ENCODE measurements at places on chromosomes 11 and 22.

DNA sequence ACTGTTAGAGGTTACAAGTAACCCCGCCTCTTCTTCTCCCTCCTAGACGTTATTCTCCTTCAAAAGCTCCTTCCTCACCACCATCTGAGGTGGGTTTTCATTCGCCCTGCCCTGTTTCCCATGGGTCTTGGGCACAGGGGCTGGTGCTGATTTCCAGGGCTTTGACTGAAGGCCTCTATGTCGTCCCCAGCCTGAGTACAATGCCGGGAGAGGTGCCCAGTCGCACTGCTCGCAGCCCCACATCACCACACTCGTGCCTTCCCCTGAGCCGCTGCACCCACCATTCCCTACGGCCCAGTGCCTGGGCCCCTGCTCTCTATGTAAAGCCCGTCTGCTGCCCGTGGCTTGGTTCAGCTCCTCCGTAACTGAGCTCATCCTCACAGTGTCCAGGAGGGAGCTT is 169.8 kb downstream of the DSCAML1 start:
- no peak for DNase-seq

DNA sequence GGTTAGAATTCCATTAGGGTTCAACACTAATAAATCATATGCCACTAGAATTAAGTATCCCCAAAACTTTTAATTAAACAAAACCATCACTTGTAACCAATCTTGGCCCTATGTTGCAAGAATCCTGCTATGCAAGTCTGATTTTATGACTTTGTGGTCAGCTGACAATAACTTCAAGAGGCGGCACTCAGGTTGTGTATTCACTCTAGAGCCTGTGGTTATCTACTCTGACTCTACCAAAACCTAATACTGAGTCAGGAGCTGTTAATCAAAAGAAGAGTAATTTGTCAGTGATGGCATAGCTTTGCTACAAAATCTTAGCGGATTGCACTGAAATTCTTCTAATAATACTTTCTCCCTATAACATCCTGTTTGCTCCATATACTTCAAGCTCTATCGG is 253.7 kb downstream of the AASDHPPT start:
- peak; percentile 86 for DNase-seq

DNA sequence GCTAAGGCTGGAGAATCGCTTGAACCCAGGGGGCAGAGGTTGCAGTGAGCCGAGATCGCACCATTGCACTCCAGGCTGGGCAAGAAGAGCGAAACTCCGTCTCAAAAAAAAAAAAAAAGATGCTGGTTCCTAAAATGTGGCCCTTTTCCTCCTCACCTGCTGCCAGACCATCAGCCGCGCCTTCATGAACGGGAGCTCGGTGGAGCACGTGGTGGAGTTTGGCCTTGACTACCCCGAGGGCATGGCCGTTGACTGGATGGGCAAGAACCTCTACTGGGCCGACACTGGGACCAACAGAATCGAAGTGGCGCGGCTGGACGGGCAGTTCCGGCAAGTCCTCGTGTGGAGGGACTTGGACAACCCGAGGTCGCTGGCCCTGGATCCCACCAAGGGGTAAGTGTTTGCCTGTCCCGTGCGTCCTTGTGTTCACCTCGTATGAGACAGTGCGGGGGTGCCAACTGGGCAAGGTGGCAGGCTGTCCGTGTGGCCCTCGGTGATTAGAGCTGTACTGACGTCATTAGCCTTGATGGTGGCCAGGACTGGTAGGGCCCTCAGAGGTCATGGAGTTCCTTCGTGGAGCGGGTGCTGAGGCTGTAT is 50.7 kb upstream of the PPP6R3 start:
- DNase-seq, result no peak

DNA sequence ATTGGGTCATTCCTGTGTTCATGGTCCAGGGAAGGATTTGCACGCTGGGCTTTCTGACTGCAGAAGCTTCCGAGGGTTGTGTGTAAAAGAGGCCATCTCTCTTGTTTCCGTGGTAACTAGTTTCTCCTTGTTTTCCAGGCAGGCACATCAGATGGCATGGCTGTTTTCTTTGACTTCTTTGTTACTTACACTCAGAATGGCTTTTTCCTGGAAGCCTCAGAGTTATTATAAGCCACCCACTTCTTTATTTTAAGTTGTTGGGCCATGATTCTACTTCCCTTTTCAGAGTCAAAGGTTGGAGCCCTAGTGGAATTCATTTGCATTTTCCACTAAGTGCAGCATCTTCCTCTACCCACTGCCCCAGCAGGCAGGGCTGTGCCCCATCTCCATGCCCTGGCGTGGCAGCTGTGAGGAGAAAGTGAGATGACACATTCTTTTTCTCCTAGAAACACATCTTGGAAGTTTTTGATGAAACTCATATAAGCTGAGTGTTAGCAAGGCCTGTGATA is 94.9 kb downstream of the PRR5L start:
- no peak for DNase-seq

DNA sequence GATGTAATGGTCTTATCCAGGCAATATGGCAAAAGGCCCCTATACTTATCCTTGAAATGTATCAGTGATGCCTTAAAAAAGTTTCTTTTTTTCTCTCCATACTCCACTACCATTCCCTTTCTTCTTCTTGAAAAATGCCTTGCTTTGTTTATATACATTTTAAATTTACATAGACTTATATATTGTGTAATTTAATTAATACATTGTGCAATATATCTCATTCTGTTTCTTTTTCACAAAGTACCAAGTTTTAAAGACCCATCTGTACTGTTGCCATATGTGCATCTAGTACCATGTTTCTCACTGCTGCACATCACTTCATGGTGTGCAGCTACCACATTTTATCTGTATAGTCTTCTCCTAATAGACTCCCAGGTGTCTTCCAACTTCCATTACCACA is 7.5 kb downstream of the MMP8 start:
- DNase-seq, result no peak

- no peak for DNase-seq
Measured at GRCh38 chr11:125662689-125663088, 18.0 kb downstream of the ACRV1 start.

GRCh38 chr11:74842967-74843366 is 94.3 kb downstream of the RNF169 start:
- no peak for DNase-seq

- DNase-seq, result no peak
Measured at GRCh38 chr11:122406466-122406865, 249.1 kb upstream of the UBASH3B start.

- no peak for DNase-seq
Measured at GRCh38 chr22:19565382-19566278, 41.4 kb upstream of the CLDN5 start.

- DNase-seq, result no peak
Measured at GRCh38 chr11:7524462-7525235, 10.8 kb downstream of the PPFIBP2 start.

GRCh38 chr11:18282626-18283025 is 16.6 kb downstream of the SAA1 start:
- DNase-seq, result no peak

GRCh38 chr11:44047931-44048431 is at the start of gene ACCSL:
Gene ACCSL (plus strand): TSS chr11:44047981. CDS start chr11:44048037, 56 bp downstream.
- no peak for DNase-seq

GRCh38 chr11:126633330-126633729 is 277.8 kb downstream of the ST3GAL4 start:
- no peak for DNase-seq

GRCh38 chr11:70247710-70248072 is 22.8 kb upstream of the PPFIA1 start:
- DNase-seq, result no peak

DNA sequence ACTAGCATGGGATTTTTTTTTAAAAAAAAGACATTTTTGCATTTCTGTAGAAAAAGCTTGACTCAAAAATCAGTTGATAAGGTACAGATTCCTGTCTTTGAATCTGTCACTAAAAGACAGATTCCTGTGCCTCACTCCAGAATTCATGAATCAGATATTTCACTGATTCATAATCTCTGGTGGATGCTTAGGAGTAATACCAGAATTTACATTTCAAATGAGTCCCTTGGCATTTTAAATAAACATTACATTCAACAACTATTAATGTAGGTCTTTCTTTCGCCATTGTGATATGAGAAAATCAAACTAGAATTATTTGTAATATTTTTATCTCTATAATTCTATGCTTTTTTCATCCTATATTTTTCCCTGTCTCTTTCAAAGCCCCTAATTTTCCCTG is 128.3 kb downstream of the APIP start:
- no peak for DNase-seq

DNA sequence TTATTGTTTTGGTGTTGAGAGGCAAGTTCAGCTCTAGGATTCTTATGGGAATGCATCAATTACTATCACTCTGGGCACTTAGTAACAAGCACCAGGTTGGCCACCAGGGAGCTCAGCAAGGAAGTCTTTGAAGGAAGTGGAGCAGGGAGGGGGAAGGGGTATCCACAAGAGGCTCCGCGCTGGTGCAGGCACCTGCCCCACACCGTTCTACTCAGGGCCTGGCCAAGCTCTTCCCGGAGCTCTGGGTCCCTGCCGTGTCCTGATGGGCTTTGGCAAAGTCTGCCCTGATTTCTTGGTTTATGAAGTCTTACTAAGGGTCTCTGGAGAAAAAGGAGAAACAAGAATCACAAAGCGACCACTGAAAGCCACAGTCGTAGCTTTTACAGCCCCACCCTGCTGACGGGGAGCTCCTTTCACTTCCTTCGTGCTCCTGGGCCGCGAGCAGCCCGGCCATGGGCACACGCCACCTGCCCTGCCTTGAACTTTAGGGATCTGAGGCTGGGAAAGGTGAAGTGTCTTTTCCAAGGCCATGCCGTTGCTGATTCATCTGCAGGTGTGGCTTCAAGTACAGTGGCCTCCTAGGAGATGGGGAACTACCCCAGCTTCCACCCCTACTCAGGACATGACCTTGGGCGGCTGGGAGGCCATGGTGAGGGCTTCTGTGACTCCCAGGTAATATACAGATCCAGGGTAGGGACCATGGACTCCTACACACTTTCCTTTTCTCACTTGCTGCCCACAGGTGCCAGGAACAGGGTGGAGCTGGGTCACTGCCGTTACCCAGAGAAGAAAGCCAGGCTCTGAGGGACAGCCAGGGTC is 15.9 kb upstream of the LRRC32 start:
- no peak for DNase-seq

GRCh38 chr11:72842126-72842525 is 27.9 kb downstream of the ATG16L2 start:
- DNase-seq, result no peak

DNA sequence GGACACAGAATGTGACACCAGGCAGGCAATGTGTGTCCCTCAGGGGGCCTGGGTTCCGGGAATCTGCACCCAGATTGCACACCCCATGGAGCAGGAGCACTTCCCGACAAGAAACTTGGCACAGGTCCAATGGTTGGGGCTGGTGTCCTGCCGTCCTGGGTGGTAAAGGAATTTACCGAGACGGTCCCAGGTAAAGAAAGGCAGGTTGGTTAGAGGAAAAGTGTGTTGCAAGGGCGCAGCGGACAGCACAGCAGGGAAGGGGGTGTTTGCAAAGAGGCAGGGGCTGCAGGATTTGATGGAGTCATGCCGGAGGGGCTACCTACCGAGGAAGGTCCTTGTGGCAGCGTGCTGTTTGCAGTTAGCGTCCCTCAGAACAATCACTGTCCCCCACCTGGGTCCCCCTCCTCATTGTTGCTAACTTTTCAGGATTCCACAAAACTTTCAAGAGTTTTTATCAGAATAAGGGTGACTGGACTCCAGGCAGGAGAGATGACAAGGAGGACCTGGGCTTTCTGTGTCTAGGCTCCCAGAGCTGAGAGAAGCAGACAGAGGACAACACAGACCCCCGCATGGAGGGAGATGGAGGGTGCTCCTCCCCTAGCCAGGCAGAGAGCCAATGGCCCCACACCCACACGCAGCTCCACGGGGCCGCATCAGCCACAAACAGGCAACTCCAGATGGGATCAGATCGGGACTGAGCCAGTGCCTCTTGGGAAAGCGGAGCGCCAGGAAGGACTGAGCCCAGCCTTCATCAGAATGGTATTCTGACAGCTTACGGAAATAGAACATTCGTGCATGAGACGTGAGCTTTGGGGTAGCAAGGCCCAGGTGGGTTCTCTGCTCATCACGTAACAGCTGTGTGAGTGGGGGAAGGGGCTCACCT is 1423.9 kb downstream of the BRD1 start:
- DNase-seq, result no peak

DNA sequence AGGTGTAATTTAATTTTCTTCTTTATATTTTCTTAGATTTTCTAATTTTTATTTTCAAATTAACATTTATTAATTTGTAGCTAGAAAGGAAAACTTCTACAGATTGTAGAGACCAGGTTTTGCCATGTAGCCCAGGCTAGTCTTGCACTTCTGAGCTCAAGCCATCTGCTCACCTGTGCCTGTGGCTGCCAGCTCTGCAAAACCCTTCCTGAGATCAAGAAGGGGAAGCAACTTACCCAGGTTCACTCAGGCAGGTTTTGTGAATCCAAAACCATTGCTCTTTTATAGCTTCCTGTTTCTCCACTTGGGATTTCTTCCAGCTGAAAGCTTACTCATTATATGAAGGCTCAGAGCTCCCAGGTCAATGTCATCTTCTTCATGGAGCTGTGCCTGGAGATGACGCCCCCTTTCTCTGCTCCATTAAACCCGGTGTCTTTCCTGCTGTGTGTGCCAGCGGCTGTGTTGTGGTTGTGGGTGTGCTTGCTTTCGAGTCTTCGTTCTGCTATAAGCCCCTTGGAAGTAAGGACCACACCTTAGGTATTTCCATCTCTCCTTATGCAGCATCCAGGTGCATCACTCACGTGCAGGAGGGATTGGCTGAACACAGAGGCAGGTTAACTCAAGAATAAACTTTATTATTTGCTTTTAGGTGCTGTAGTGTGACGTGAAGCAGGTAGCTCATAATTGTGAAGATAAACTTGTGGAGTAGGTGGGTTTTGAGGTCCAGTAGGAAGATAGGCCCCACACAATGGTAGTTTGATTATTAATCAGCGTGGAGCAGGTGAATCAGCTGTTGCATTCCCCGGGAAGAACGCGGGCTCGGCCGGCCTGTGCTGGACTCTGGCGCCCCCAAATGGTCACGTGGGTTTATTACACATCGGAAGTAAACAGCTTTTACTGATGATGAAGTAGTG is 42.2 kb upstream of the INCENP start:
- DNase-seq, result peak; percentile 20

DNA sequence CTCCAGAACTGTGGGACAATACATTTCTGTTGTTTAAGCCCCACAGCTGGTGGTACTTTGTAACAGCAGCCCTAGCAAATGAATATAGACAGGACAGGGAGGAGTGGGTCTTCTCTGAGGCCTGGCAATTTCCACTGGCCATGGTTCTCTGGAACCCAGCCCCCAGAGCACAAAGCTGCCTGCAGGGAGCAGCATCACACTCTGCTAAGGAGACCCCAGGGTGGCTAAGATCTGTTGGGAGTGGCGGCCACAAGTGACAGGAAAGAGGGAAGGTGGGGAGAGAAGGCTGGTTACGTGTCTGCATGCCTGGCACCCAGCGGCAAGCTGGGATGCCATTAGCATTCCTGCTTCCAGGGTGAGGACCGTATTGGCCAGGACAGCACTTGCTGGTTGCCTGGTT is 211.9 kb downstream of the ST3GAL4 start:
- no peak for DNase-seq

- no peak for DNase-seq
Measured at GRCh38 chr11:35349897-35350296, 69.5 kb downstream of the SLC1A2 start.

- no peak for DNase-seq
Measured at GRCh38 chr11:9701799-9702198, 37.9 kb downstream of the SWAP70 start.

GRCh38 chr11:21908211-21908610 is 284.7 kb upstream of the ANO5 start:
- no peak for DNase-seq

Measured in fibroblast of skin of left quadriceps (primary cell).